ENCODE measurements at places on chromosomes 2 and 18. TPM values are rescaled to one million over a fixed set of nuclear protein-coding genes. Genes with fewer than 3 reads are reported as not detected.

GRCh38 chr18:78927156-78927555, 52.5 kb upstream of the SALL3 start:
- H3K4me1 ChIP-seq = no peaks in the 10 kb centered on the region
- H3K4me3 ChIP-seq = no peak overlapping the region
- H3K27ac ChIP-seq = no peak overlapping the region
- DNase-seq = no peak

Gene NYAP2
- 0.05 TPM for polyA plus RNA-seq

Gene CNGA3
- polyA plus RNA-seq = 0.87 TPM

Gene HOXD13
- 0.11 TPM for polyA plus RNA-seq

DNA sequence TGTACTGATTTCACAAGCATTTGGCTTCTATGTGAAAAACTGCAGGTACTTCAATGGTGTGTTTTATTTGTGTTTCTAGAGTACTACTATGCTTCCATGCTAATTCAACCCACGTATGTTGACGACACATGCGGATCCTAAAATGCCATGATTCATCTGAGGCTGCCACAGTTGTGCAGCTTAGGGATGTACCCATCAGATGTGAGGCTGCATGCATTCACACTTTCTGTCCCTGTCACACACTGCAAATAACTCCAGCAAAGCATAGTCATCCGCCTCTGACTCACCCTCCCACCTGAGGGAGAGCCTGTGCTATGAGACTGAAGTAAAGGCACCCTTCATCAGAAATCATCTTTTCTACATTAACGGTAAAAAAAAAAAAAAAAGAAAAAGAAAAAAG, 22.1 kb upstream of the SERTAD2 start:
- no peak overlapping the region for H3K27ac ChIP-seq
- H3K4me1 ChIP-seq = peaks cover 5% of the 10 kb centered on the region
- H3K27me3 ChIP-seq = no peaks in the 10 kb centered on the region

Gene IL36RN
- 0.16 TPM for polyA plus RNA-seq

DNA sequence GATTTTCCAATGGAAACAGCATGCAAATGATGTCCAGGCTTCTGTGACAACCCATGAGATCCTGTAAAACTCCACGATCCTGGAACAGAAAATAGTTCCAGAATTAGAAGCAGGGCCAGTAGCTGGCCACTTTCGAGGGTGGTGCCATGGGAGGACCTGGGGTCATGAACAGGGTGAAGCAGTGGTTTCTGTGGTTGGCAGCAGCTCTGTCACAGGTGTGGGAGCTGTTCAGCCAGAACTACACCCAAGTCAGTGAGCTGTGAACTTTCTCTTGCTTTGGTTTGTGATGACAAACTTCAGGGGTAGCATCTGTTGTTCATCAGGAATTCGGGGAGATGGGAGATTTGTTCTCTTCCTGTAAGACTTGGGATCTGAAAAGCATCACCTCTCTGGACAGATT, 314.4 kb upstream of the NT5C1B start:
- no peak overlapping the region for H3K27ac ChIP-seq
- no peak overlapping the region for H3K4me3 ChIP-seq

- H3K27ac ChIP-seq = no peak overlapping the region
- H3K36me3 ChIP-seq = no peaks in the 10 kb centered on the region
- no peaks in the 10 kb centered on the region for H3K27me3 ChIP-seq
- no peak overlapping the region for H3K4me3 ChIP-seq
- peaks cover 12% of the 10 kb centered on the region for H3K4me1 ChIP-seq
These were observed 161.3 kb downstream of the SETBP1 start for GRCh38 chr18:44841752-44842587.

- no peaks in the 10 kb centered on the region for H3K4me1 ChIP-seq
- H3K27ac ChIP-seq = no peak overlapping the region
- DNase-seq = no peak
- H3K27me3 ChIP-seq = no peaks in the 10 kb centered on the region
These were observed 83.8 kb downstream of the CCDC178 start for GRCh38 chr18:33356735-33357134.

Gene C1GALT1C1L
- 1.5 TPM for polyA plus RNA-seq

Gene CPS1
- 1.6 TPM for polyA plus RNA-seq

Gene FAP
- 88.3 TPM for polyA plus RNA-seq

Gene UGT1A5
- not detected for polyA plus RNA-seq

GRCh38 chr2:16777123-16777870, 111.7 kb upstream of the CYRIA start:
- no peak overlapping the region for H3K27ac ChIP-seq
- no peak overlapping the region for H3K4me3 ChIP-seq
- H3K4me1 ChIP-seq = no peaks in the 10 kb centered on the region
- no peak for DNase-seq
- no peaks in the 10 kb centered on the region for H3K36me3 ChIP-seq

GRCh38 chr2:60992985-60993392, 24.5 kb upstream of the PEX13 start:
- no peaks in the 10 kb centered on the region for H3K27me3 ChIP-seq
- H3K27ac ChIP-seq = no peak overlapping the region
- no peak overlapping the region for H3K4me3 ChIP-seq
- DNase-seq = peak; percentile 71
- no peaks in the 10 kb centered on the region for H3K36me3 ChIP-seq

DNA sequence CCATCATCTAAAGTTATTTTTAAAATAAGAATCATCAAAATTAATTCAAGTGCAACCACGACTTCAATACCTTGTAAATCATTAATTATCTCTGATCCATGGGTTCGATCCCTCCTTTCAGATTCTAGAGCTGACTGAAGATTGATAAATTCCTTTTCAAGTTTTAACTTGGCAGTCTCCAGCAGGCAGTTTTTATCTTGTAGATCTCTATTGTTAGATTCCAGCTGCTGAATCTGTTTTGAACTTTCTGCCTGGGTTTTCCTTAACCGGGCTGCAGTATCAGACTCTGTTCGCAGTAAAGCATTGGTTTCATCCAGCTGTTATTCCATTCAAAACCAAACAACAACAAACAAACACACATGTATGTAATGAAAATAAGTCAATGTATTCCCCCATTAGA, 59.5 kb downstream of the SLC66A3 start:
- no peaks in the 10 kb centered on the region for H3K4me1 ChIP-seq
- no peak for DNase-seq
- no peaks in the 10 kb centered on the region for H3K27me3 ChIP-seq
- peaks cover 27% of the 10 kb centered on the region for H3K36me3 ChIP-seq
- no peak overlapping the region for H3K4me3 ChIP-seq

DNA sequence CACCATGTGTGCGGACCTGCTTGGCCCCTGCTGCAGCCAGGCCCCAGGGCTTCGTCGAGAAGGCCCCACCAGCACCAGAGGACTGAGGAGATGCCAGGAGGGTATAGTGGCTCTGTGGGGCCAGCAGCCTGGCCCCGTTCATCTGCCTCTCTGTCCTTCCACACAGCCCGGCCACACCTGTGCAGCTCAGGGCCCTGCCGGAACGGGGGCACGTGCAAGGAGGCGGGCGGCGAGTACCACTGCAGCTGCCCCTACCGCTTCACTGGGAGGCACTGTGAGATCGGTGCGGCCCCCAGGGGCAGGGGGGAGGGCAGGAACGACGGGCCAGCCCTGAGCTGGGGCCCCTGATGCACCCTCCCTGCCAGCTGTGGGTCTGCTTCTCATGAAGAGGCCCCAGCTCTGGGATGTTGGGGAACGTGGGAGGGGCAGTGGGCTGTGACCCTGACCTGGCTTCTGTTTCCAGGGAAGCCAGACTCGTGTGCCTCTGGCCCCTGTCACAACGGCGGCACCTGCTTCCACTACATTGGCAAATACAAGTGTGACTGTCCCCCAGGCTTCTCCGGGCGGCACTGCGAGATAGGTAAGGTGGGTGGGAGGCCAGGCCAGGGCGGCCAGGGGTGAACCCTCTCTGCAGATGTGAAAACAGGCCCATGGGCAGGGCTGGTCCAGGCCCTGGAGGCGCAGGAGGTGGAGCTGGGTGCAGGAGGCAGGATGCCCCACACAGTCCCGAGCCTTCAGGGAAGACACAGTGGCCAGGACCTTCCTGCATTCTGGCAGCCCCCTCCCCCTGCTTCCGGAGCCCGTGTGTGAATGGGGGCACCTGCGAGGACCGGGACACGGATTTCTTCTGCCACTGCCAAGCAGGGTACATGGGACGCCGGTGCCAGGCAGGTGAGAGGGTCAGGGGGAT, 50.3 kb downstream of the MTERF4 start:
- H3K4me1 ChIP-seq = no peaks in the 10 kb centered on the region
- no peak overlapping the region for H3K27ac ChIP-seq
- no peaks in the 10 kb centered on the region for H3K36me3 ChIP-seq
- H3K4me3 ChIP-seq = no peak overlapping the region
- no peaks in the 10 kb centered on the region for H3K27me3 ChIP-seq

Data from muscle of leg (tissue), 16 donors.